ENCODE measurements at places on chromosomes 16 and 17. TPM values are rescaled to one million over a fixed set of nuclear protein-coding genes. Genes with fewer than 3 reads are reported as not detected.

DNA sequence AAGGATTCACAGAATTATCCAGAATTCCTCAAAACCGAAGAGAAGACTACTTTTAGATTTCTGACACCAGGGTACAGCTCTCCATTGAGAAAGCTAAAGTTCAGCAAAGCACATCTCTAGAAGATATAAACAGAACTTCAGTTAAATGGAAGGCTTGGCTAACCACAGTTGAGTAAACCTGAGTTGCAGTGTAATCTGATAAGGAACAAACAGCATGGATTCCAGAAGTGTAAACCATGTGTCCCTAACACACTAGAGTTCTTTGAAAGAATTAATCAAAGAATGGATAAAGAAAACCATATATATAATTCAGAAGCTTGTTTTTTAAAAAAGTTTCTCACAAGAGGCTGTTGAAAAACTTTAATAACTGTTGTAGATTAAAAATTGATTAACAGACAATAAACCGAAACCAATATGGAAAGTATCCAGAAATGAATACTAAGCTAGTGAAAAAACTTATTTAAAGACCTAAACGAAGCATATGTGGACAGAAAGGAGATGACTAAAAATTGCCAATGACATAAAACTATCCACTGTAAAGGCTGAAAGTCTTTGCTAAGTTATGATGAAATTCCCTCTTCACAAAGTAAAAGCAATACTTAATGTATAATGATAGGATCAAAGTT lies 4.3 kb downstream of the RNF43 start:
- DNase-seq, result no peak

GRCh38 chr17:73090396-73091202 lies 1.9 kb downstream of the SLC39A11 start:
- DNase-seq, result no peak

DNA sequence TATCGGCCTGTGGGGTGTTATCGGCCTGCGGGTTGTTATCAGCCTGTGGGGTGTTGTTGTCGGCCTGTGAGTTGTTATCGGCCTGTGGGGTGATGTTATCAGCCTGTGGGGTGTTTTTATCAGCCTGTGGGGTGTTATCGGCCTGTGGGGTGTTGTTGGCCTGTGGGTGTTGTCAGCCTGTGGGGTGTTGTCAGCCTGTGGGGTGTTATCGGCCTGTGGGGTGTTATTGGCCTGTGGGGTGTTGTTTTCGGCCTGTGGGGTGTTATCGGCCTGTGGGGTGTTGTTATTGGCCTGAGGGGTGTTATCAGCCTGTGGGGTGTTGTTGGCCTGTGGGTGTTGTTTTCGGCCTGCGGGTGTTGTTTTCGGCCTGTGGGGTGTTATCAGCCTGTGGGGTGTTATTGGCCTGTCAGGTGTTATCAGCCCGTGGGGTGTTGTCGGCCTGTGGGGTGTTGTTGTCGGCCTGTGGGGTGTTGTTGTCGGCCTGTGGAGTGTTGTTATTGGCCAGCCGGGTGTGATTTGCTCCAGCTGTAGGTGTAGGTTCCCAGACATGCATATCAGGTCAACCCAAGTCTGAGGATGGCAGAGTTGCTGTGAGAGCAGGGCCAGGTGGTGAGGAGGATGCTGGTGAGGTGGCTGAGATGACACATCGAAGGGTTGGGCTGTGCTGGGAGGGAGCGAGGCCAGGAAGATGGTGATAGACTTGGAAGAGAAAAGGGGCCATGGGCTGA lies 7.1 kb downstream of the TRARG1 start:
- no peak for DNase-seq

DNA sequence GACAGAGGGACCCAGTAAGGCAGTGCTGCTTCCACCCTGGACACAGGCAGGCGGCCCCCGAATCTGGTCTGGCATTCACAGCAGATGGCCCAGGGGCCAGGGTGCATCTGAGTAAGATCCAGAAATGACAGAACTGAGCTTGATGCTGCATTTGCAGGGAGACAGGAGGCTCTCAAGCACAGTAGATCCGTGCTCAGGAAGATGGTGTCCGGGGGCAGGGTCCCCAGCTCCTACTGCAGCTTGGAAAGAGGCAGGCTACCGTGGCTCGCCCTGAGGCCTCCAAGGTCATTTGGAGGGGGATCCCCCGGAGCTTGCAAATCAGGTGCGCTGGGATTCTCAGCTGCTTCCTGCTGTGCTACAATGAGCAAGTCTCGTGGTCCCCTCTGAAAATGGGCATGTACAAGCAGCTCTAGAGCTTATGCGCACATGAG lies 2.2 kb downstream of the C16orf95 start:
- DNase-seq, result no peak

- no peak for DNase-seq
Measured at GRCh38 chr16:14549789-14550153, 80.3 kb downstream of the PARN start.

- no peak for DNase-seq
Measured at GRCh38 chr17:2027528-2028233, 2.3 kb upstream of the DPH1 start.

DNA sequence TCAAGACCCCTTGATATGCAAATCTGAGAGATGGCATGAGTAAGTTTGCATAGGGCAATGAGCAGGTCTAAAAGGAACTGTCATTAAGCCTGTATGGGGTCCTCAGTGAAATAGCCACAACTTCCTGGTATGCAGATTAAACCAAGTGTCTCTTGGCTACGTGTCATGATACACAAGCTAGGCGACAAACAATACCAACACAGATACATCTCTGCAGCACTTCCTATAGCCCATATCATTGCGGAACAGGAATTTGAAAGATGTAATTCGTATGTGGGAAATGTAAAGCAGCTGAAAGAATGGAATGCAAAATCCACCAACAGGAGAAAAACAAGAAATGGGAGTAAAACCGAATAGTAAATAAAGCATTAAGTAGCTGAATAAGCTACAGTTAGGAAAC lies 12.9 kb downstream of the PRSS22 start:
- no peak for DNase-seq

DNA sequence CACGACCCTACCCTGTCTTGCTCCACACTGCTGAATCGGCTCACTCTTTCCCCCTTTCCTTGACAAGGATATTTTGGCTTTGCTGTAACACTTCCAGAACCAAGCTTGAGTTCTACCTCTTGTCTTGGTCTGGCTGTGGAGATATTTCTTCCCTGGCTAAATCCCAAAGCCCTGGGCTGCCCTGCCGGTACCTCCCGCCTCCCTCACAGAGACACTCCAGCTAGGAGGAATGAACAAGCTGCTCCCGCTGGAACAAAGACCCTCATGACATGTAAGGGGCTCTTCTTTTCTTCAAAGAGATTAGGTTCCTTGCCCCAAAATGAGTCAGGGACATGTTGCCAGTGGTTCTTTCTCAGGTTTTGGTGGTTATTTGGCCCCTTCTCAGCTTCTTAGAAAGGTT lies 10.8 kb downstream of the INPP5K start:
- DNase-seq, result no peak

- peak; percentile 44 for DNase-seq
Measured at GRCh38 chr16:11586378-11586855, 302 bp downstream of the LITAF start.

GRCh38 chr16:56245197-56245596 lies 53.9 kb downstream of the GNAO1 start:
- peak; percentile 46 for DNase-seq

DNA sequence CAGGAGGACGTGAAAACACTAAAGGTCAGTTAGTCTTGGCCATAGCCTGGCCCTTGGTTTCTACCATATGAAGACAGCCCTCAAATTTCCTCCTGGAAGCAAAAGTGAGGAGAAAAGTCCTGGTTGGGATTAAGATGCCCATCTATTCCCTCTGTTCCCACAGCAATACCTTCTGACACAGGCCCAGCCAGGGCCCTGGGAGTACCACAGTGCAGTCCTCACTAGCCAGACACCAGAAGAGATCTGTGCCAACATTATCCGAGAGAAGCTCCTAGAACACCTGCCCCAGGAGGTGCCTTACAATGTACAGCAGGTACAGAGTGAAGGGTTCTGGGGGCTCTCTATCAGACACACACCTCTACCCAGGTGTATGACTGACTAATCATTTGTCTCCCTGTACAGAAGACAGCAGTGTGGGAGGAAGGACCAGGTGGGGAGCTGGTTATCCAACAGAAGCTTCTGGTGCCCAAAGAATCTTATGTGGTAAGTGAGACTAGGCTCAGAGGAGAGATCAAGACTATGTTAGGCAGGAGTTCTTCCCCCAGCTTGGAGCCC lies 4.1 kb downstream of the ERAL1 start:
- no peak for DNase-seq

- no peak for DNase-seq
Measured at GRCh38 chr17:30187573-30187972, 47.9 kb downstream of the SLC6A4 start.

- no peak for DNase-seq
Measured at GRCh38 chr17:79006794-79007503, 2.6 kb downstream of the CANT1 start.

DNA sequence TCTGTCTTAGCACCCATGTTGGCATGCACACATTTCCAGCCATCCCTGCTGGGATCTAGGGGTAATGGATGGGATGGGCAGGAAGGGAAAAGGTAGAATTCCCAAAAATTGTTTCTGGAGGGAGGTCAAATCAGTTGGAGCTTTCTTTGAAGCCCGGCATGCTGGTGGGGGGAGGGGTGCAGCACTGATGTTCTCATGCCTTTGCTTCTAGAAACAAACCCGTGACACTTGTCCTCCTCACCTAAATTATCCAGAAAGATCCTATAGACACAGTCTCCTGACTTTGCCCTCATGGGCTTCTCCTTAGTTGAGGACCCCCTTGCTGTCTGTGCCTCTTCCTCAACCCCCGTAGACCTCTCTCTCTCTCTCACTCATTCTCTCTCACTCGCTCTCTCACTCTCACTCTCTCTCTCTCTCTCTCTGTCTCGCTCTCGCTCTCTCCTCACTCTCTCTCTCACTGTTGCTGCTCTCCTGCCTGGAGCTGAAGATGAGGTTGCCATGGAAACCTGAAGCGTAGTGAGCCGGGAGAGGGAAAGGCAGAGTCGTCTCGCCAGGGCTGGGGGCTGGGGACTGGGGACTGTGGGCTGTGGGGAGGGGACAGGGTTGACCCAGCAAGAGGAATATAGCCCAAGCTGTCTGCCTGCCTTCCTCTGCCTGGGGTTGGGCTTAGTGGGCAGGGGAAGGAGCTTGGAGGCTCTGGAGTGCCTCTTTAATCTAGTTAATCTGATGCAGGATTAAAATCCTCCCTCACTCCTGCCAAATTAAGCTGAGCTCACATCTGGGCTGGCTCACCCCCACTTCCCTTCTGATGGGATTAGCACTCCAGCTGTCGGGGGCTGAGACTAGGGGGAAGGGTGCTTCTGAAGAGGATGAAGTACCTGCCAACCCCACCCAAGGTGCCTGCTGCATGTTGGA lies 16.1 kb downstream of the LASP1 start:
- DNase-seq, result peak; percentile 52

Gene MPV17L
- 2.8 TPM for total RNA-seq

Gene TMED6
- not detected for total RNA-seq

Gene PLK1
- total RNA-seq, result 20.0 TPM

Gene KRTAP17-1
- total RNA-seq, result not detected

Gene ITFG1
- 93.8 TPM for total RNA-seq

Gene ABCA9
- total RNA-seq, result 0.51 TPM

Gene KRT27
- not detected for total RNA-seq
